ENCODE measurements at places on chromosomes 11 and 22.

GRCh38 chr11:85784480-85785265 is 26.3 kb downstream of the SYTL2 start:
- DNase-seq: no peak

GRCh38 chr11:58625826-58626460 is 3.5 kb downstream of the CNTF start:
- no peak for DNase-seq

DNA sequence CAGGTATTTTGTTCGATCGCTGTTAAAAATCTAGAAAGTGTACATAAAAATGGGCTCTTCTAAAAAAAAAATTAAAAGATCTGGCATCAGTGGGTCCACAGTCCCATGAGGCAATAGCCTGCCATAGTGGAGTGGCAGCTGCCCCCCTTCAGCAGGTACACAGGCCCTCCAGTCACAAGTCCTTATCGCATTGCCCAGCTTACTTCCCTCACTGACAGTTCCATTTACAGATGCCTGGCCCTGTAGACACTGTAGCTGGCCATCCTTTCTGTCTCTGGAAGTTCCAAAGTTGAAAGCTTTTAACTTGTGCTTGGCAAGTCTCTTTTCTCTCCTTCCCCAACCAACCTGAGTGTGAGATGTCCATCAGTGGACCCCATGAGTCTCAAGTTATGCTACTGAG is 11.4 kb downstream of the ZNRF3 start:
- DNase-seq: no peak

DNA sequence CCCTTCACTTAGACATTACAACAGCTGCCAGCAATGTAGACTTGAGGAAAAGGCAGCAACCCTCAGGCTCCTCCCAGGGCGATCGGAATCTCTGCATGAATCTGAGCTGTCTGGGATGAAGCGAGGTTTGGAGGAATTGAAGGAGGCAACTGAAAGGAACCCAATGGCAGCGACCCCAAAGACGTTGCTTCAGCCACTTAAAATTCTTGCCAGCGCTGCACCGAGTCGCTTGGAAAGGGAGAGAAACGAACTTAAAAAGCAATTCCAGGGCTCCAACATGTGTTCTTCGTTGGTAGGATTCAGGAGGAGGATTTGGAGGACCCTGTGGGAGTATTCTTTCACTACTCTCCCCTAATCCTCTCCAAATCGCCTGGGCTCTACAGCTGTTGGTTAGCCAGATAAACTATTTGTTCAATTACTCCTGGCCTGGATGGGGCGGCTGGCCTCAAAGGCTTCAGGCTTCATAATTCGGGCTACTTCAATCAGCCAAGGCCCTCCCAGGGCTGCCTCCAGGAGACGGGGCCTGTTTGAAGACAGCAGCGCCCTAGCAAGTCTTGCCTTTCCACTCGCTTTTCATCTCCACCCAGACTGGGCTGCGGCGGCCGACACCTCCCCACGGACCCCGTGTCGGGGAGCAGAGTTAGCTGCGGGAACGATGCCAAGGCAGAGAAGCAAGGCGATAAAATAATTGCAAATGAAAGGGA is 72.4 kb upstream of the TMEM45B start:
- no peak for DNase-seq

GRCh38 chr11:14424096-14424495 is 65.1 kb upstream of the RRAS2 start:
- DNase-seq: no peak

DNA sequence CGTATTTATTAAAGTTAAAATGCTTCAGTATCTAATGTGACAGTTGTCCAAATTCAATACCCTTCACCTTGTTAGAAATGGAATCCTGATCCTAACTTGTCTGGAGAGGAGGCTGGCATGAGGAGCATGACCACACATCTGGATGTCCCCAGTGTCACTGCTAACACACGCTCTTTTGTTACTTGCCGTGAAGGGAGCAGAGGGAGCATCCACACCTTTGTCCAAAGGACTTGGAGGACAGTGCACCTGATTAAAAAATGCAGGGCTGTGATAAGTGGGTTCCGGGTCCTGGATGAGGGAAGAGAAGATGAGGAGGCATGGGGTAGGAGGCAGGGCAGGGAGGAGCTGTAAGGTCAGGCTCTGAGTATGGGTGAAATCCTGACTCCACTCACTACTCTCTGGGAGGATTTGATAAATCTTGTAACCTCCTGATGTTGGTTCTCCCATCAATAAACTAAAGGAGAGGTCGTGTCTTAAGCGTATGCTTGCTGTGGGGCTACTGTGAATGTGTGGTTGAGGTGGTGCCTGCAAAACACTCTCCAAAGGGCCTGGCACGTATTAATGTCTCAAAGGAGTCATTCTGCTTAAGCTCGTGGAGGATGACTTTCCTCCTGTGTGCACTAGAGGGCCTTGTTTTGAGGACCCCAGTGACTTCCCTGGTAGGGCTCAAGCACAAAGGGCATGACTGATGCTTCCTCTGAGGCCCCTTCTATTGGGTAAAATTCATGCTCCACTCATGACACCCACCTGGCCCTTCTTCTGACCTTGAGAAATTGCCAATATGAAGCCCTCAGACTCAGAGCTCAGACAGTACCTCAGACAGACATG is 16.8 kb upstream of the IGLL5 start:
- no peak for DNase-seq

DNA sequence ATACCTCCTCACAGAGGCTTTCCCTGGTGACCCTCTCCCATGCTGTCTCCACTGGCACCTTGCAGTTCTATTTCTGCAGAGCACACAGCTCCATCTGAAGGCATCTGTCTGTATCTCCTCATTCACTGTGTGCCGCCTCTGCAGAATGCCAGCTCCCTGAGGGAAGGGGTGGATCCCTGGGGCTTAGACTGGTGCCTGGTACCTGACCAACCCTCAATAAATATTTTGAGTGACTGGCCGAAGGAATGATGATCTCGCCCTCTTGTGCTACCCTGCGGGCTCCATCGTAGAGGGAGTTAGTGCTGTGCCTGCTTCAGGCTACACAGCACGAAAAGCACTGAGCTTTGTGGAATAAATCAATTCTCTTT is 1.6 kb downstream of the CBX7 start:
- DNase-seq: no peak

- no peak for DNase-seq
Measured at GRCh38 chr11:68584991-68585524, 99.3 kb upstream of the GAL start.

DNA sequence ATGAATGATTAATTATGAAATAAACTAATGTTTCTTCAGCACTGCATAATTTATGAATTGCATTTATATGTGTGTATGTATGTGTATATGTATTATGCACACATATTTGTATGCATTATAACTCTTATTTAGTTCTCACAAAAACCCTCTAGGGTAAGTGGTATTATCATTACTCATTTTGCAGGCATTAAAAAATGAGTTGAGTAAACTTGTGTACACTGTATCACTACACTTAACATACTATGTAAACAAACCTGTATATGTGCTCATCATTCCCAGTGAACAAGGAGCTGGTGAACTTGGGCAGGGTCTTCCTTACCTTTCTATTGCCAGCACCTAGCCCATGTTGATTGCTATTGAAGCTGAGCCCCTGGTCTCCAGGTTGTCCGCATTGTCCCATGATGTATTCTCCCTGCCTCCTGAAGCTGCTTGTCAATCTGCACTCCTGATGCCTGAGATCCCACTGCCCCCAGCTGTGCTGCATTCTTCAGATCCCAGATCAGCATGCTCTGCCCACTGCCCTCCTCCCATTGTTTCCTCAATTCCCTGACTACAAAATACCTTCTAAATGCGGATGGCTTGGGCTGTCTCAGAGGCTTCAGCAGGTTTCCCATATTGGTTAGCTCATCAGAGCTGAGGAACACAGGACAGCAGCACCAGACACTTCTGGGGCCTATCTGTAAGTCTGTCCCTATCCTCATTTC is 267.9 kb upstream of the SESN3 start:
- DNase-seq: no peak

GRCh38 chr11:67351275-67352005 is 1.9 kb downstream of the POLD4 start:
- peak; percentile 17 for DNase-seq

DNA sequence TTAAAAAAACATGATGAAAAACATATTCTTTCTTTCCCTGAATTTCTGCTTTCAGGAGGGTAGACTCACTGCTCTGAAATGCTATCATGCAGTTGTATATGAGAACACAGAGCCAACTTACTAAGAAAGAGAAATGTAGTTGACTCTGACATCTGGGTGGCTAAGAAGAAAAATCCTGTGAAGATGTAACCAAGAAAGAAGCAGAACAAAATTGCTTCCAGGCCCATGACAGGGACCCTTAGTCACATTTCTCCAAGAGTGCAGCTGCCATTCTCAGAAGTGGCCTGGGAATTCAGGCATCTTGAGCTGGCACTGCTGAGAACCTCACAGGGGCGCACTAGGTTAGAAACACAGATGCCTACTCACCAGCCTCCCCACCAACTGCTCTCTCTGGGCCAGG is 73.6 kb downstream of the RPL27A start:
- no peak for DNase-seq

- no peak for DNase-seq
Measured at GRCh38 chr11:11329062-11329806, 23.8 kb downstream of the CSNK2A3 start.

DNA sequence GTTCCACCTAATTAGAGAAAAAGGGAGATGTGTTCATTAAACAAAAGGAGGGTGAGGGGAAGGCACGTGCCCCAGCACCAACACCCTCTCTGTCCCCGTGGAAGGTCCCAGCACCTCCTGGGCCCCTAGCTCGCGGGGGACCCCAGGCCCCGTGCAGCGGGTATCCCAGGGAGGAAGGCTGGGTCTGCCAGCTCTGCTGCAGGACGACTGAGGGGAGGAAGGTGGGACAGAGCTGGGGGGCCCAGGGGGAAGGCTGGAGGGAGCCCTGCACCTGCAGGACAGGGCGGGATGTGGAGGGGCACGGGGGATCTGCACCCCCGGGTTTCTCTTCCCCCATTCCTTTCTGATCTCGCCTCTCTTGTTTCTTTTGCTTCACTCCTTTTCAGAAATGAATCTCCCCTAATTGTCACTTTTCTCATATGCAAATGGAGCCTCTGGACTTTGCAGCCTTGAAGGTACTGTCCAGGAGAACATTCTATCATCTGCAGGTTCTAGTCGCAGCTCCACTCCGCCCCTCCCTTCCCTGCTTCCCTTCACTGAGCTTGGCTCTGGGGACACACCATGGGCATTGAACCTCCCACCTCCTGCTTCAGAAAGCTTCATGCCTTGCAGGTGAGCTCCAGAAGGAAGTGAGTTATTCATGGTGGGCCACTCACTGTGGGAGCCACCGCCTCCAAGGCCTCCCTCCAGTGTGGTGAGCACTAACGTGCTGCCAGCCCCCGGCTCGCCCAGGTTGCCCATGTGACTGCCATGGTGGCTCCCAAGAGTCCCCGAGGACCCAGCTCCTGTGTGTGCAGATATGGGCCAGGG is 111.0 kb downstream of the ST3GAL4 start:
- no peak for DNase-seq

- DNase-seq: no peak
Measured at GRCh38 chr11:7667460-7667859, 5.8 kb downstream of the CYB5R2 start.

DNA sequence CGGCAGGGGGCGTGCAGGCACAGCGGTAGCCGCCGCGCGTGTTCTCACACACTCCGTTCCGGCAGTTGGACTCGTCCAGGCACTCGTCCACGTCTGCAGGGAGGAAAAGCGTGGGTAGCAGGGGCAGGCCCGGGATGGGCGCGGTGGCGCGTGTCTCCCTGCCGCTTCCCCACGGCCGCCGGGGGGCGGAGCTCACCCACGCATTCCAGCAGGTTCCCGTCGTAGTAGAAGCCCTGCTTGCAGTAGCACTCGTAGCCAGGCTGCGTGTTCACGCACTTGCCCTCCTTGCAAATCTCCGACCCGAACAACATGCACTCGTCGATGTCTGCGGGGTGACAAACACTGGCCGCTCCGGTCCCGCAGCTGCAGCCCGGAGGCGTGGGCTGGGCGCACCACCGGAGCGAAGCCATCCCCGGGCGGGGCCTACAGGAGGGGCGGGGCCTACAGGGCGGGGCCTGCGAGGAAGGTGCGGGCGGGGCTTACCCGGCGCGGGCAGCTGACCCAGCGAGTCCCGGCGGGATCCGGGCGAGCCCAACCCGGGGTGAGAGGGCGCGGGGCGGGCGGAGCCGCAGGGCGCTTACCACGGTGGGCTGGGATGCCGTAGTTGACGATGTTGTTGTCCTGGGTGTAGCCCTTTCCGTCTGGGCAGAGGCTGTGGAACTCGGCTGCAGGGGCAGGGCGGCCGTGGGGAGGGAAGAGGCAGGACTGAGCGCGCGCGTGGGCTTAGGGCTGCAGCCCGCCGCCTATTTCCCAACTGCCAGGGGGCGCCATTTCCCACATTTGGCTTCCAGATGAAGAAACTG is 15.6 kb downstream of the SCYL1 start:
- DNase-seq: peak; percentile 63

DNA sequence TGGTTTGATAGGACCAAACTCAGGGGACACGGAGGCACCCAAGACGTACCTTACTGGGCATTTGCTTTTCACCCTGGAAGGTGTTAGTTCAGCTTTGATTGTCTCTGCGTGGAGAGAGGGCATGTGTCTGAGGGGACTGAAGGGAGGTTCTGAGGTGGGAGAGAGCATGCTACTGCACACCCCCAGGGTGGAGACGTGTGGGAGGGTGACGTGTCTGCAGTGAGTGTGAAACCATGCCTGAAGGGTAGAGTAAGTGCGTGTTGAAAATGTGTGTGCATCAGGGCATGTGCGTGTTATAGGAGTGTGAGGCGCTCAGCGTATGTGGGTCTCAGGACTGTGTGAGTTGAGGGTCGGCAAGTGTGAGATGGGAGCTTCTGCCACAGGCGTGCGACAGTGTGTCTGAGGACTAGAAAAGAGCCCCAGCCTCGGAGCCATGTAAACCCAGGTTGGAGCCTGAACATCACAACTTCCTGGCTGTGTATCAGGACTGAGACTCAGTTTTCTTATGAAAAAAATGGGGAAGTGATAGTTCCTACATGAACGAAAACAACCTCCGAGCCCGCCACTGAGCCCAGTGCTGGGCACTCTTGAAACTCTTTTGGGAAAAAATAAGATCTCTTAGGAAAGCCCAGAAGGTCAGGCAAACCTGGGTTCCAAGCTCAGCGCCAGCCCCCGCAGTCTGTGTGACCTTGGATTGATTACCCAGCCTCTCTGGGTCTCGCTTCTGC is 11.8 kb upstream of the KCNJ11 start:
- DNase-seq: no peak

- DNase-seq: no peak
Measured at GRCh38 chr11:64251016-64251752, at the start of gene PLCB3. PLCB3 (plus strand) TSS chr11:64251530; CDS start chr11:64251650, 120 bp downstream.

DNA sequence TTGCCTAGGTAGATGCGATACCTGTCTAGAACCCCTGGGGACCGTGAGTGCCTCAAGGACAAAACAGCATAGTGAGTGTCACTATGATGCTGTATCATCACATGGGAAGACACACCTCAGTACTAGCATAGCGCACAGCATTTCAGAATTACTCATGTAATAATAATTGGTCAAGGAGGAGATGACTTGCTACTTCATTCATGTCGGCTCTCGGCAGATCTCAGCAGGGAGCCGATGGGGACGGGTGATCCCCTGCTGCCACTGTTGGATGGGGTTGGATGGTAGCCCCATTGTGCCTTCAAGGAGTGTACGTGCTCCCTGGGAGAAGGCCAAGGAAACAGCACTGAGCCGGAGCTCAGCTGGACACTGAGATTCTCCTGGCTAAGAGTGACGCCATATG is 186.9 kb downstream of the EFCAB6 start:
- no peak for DNase-seq

GRCh38 chr22:37746366-37747079 is 49.7 kb downstream of the TRIOBP start:
- DNase-seq: no peak

Measured in GF-D8 (cell line).